ENCODE measurements at places on chromosomes 2 and 18.
A peak's percentile ranks its signal among the peaks of the same experiment; 100 is the strongest.

DNA sequence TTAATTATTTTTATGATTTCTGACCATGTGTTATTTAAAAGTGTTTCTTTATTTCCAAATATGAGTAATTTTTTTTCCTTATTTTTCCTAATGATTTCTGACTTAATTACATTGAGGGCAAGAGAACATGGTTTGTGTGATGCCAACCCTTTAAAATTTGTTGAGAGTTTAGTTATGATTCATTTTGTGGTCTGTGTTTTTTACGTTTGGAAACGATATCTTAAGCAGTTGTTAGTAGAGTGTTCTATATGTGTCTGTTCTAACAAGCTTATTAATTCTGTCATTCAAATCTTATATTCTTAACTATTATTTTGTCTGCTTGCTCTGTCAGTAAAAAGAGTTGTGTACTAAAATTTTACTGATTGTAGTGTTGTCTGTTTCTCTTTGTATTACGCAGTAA, 15.0 kb downstream of the NAB1 start:
- DNase-seq = no peak

DNA sequence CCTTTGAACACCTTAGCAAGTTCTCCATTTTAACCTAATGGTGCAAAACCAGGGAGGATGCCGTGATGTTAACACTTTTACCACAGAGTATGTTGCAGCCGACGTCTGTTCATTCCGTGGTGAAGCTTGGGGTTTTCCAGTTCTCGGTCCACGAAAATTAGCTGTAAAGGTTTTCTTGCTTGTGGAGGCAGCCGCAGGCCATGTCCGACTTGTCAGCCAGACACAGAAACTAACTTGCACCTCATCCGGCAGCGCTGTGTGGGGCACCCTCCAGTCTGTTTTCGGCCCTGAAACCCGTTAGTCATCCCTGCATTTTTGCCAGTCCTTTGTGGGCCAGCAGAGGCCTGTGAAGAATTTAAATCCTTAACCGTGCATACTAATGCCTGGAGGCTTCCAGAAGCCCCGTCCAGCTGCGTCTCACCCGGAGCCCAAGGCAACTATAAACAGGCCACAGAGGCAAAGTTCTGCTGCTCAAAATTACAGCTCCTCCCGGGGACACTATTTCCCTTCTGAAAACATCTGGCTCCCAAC, 70.6 kb downstream of the SH3YL1 start:
- no peak for DNase-seq

DNA sequence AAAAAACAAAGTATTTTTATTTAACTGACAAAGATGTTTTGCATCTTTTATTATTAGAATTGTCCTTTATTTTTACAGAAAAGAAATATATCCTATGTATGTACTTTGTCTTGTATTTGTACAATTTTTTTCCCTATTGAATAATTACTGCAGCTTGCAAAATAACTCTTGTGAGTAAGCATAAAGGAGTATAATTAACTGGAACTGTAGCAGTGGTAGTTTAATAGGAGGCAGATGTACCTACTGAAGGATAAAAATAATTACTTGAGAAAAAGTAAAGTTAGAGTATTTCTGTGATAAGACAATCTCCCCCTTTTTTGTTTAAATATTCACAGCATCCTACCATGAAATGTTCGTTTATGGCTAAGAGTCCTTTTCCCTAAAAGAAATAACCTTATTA, 34.7 kb downstream of the EHBP1 start:
- no peak for DNase-seq

DNA sequence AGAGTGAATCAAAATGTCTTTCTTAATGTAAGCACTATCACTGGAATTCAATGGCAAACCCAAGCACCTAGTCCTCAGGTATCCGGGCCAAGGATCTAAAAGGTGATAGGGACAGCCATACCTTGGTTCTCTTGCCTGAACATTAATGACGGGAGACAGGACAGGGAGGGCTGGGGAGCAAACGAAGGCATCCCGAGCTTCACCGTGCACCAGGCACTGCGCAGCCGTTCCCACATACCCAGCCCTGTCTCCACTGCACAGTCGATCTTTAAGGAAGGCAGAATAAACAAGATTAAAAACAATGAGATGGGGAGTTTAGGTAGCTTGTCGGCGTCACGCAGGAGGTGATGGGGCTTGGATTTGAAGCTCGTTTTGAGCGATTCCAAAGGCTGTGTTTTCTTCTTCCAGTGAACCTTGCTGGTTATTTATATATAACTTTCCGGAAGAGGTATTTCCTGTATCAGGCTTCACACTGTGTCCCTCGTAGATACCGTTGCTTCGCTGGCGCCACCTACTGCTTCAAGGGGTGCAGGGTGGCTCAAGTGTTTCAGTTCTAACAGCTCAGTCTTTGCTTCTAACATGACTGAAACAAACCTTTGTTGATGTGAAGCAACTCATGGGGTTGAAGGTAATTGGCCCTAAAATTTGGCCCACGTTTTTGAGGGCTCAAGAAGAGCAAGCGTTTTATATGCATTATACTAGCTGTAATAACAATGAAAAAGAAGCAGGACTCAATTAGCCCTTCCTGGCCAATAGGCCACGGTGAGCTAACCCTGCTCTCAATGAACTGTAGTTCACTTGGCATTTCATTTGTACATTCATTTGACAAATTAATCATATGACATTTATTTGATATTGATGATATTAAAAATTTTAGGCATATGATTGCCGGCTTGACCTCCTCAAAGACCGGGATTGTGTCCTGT, 77.4 kb downstream of the DCDC2C start:
- DNase-seq = peak; percentile 38

DNA sequence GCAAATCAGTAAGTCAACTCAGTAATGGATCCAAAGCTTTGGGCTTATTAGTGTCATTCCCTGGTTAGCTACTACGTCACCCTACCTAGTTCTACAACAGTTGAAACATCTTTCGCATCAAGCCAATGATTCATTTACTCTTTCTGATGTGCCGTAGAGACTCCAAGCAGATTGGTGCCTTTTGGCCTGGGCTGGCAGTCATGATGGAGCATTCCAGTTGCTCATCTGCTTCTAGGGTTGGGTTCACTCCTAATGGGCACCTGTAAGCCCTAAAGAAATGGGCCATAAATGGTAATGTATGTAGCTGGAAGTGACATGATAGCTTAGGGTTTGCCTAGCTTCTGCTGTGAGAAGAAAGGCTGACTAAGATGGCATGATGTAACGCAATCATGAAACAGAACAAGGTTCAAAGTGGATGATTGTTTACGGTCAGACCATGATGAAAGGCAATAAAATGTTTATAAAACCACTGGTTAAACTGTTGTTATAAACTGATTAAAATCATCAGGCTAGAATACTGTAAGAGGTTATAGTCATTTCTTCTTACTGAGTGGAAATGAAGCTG, 20.4 kb upstream of the CCL20 start:
- DNase-seq = no peak

All from NCI-H187 (cell line).